ENCODE measurements at places on chromosomes 13 and 19.
A peak's percentile ranks its signal among the peaks of the same experiment; 100 is the strongest.

GRCh38 chr13:49214917-49215376 lies 5.2 kb upstream of the MLNR start:
- no peak for DNase-seq

- DNase-seq = no peak
Observed at GRCh38 chr13:72293206-72293605, 426.2 kb upstream of the DACH1 start.

DNA sequence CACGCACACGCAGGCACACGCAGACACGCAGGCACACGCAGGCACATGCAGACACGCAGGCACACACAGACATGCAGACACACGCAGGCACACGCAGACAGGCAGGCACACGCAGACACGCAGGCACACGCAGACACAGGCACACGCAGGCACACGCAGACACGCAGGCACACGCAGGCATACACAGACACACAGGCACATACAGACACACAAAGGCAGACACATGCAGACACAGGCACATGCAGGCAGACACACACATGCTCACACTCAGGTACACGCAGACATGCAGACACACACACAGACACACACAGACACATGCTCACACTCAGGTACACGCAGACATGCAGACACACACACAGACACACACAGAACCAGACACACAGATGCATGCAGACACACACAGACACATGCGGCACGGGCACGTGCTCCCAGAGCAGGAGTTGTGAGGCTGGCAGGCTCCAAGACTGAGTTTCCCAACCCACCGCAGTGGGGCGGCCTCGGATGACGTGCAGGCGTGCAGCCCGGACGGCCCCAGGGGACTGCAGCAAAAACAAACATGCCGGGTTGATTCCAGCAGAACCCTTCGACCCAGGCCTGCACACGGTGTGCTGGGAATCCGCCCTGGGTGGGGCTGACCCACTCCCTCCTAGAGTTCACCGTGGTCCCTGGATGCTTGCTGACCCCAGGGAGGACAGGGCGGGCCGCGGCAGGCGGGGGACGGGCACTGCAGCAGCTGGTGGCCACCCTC lies 100.0 kb downstream of the GADD45B start:
- DNase-seq = no peak

GRCh38 chr13:50779443-50780200 lies 63.9 kb downstream of the DLEU7 start:
- no peak for DNase-seq

DNA sequence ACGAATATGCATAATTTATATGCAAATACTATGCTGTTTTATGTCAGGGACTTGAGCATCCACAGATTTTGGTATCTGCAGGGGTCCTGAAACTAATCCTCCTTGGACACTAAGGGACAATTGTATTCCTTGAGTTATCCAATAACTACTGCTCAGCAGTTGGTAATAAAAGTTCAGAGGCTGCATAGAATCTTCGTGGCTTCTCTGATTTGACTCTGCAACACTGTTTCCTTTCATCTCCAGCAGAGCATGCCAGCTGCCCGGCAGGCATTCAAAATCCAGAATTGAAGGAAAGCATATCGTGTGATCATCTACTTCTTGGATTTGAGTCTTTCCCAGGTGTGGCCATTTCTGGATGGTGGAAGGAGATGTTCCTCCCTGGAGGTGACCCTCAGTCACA lies 64.5 kb upstream of the MRI1 start:
- no peak for DNase-seq

DNA sequence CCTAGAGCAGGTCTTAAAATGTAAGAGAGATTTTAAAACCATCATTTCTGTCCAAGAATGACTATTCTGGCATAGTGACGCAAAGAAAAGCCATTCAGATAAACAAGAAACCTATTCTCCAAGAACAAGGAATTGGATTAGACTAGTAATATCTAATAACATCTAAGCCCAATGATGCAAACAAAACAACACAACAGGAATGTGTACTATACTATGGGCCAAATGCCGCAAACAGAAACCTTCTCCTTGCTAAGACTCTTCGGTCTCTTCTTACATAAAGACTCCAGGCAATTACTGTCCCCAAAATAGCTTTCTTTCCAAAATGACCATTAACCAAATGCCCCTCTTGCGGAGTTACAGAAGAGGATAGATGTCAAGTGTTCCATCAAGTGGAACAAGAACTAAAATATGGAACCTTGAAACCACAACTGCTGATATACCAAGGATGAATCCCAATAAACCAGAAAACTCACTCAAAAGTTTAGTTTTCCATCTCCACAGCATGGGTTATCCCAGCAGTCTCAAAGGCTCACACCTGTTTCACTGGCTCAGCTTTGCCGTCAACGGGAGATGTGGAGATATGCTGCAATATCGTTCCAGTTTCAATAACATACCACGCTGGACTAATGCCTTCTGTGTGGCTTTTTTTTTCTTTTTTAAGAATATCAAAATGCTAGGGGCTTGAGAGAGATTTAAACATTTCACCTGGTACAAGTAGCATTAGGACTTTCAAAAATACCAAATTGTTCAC lies 76.2 kb downstream of the FOXO1 start:
- no peak for DNase-seq

- DNase-seq = peak; percentile 55
Observed at GRCh38 chr13:23921451-23921888, 24.2 kb upstream of the C1QTNF9B start.

GRCh38 chr13:97194479-97194878 lies 27.7 kb upstream of the MBNL2 start:
- DNase-seq = no peak

DNA sequence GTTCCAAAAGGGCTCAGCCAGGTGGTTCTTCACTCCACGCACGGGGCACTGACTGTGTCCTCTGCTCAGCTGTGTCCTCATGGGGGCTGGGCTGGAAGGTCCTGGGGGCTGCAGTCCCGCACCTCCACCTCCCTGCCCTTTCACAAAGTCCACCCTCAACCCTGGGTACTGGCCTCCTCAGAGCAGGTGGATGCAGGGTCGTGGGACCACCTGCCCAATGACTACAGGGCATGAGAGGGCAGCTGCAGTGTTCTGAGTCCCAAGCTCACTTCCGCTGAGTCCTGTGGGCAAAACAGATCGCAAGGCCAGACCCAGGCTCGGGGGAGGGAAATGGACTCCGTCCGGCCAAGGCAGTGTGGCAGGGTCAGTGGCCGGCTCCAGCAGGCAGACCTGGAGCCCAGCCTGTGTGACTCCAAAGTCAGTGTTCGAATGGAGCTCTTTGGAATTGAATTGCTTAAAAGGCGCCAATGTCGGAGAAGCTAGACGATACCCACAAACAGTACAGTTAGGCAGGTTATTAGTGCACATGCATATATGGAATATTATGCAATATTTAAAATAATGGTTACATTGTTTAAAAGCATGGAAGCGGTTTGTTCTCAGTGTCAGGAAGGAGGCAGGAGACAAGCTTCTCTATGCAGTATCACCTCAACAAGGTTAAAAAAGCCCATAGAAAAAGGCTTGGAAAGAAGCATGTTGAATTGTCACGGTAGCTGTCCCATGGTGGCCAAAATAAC lies 54.8 kb downstream of the MCF2L start:
- DNase-seq = no peak

DNA sequence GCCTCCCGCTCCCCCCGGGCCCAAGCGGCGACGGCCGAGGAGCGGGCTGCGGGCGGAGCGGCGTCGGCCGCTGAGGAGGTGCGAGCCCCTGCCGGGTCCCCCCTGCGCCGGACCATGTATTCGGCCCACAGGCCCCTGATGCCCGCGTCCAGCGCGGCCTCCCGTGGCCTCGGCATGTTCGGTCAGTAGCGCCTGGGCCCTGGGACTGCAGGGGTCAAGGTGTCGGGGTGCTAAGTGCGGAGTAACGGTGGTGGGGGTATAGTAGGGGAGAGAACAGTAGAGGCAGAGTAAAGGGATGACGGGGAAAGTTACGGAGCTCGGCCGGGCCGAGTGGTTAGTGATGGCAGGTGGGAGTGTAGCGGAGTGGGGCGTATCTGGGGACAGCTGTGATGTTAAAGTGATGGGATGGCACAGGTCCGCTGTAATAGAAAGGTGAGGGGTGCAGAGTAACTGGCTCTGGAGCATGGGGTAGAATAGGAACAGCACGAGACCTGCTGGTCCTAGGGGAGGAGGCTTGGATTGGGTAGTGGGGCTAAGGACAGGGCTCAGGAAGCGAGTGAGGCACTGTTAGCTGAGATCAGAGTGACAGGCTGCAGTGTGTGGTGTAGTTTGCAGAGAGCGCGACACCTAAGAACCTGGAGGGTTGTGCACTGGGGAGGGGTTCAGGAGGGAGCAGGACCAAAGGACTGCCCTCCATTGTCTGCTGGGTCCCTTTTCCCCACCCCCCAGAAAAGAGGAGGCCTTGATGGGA lies 15.7 kb downstream of the CIC start:
- no peak for DNase-seq

GRCh38 chr19:44662691-44663385 lies 8.4 kb upstream of the CEACAM19 start:
- peak; percentile 64 for DNase-seq
